ENCODE measurements at places on chromosomes 7 and 10.

GRCh38 chr7:118801366-118801765, 576.9 kb downstream of the ANKRD7 start:
- DNase-seq, result no peak

DNA sequence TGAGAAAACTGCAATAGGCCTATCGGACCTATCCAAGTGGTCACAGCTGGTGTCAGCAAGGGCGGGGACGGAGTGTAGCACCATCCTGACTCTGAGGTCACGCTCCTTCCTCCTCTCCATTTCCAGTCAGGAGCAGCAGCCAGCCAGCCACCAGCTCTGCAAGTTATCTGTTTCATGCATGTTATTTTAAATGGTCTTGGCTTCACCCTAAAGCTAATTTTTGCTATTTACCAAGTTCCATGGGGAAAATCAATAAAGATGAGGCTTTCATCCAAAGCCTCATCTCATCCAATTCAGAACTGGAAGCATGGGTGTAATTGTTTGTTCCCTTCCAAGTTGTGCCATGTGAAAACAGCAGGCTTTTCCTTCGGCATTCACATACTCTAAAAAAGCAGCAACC, 49.3 kb downstream of the ICA1 start:
- DNase-seq, result no peak

GRCh38 chr7:157981778-157982177, 605.8 kb downstream of the PTPRN2 start:
- no peak for DNase-seq

DNA sequence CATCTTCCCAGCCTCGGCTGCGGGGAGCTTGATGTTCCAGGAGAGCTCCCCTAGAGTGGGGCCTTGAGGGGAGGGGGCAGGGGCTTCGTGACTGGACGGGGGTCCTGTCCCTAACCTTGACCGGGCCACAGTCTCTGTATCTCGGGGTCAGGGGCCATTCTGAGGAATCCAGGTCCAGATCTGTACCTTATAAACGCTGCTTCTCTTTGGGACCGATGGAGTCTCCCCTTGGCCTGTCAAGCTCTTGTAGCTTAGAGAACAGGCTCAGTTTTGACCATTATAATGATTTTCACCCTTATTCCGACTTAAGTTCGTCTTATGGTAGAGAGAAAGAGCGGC, 831 bp downstream of the ZKSCAN5 start:
- no peak for DNase-seq

DNA sequence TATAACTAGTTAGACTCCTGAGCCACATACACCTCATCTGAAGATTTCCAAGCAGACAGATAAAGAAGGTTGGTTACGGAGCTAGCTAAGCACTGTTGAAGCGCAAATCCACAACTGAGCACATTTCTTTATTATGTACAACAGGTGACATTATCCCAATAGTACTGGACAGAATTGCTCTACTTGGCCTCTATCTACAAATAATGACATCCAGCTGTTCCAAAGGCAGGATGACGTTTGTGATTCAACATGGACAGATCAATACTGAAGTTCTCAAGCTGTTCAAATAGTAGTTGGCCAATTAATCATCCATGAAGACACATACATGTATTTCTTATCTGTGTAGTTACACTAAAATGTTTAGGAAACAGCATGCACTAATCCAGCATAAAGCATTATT, 101.0 kb downstream of the UBE2H start:
- no peak for DNase-seq

- no peak for DNase-seq
These were observed 19.9 kb upstream of the ZMIZ1 start for GRCh38 chr10:79048639-79049550.

- DNase-seq, result no peak
These were observed 43.9 kb downstream of the APBB1IP start for GRCh38 chr10:26481914-26482550.

- DNase-seq, result no peak
These were observed 11.4 kb upstream of the NEUROG3 start for GRCh38 chr10:69584624-69585023.

DNA sequence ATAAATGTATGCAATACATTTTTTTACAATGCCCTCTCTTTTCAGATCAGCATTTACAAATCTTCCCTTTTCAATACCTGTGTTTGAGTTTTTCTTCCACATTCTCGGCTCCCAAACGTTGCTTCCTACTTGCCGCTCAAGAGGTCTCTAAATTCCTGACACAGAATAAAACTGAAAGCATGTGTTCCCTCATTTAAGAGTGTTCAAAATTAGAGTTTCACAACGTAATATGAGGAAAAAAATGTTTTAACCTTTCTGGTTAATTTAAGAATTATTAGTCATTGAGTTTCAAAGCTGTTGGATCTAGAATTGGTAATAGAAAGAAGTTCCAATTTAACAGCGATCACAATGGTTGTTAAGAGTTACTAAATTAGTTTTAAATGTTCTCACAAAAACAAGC, 100.4 kb downstream of the ARID5B start:
- no peak for DNase-seq

DNA sequence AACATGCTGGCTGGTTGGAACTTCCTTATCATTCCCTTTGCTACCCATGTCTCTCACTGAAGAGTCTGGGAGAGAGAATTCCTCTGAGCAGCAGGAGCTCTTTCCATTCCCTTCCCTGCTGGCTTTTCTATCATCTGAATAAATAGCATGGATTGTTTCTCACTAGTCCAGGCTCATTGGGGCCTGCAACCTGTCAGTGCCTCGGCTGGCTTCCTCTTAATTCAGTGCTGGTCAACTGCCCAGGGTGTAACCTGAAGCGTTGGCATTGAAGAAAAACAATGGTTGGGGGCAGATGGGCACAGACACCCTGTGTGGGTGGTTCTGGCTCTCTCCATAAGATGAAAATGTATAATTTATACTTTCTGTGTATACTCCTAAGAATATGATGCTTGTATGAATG, 155.6 kb downstream of the ANLN start:
- DNase-seq, result no peak

- peak; percentile 29 for DNase-seq
These were observed 294.7 kb upstream of the PITRM1 start for GRCh38 chr10:3467052-3467951.

GRCh38 chr10:30688456-30688855, 58.9 kb upstream of the LYZL2 start:
- DNase-seq, result no peak

- DNase-seq, result no peak
These were observed 207.3 kb upstream of the ADO start for GRCh38 chr10:62597226-62597625.

DNA sequence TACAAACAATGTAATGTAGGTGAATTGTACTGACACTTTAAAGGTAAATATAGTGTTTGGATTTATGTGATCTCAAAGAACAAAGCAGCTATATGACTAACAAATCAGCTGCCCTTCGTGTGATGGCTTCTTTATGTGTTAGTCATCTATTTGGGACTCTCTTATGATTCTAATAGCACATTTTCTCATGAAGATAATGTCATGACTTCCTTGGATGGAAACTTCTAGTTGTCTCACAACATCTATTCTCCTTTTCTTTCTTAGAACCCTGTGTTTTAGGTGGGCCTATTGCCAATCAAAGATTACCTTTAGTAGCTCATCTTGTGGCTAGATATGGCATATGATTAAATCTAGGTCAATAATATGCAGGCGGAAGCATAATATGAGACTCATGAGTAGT, 45.0 kb downstream of the TMEM106B start:
- no peak for DNase-seq

GRCh38 chr7:86598311-86598710, 45.4 kb upstream of the GRM3 start:
- DNase-seq, result no peak

DNA sequence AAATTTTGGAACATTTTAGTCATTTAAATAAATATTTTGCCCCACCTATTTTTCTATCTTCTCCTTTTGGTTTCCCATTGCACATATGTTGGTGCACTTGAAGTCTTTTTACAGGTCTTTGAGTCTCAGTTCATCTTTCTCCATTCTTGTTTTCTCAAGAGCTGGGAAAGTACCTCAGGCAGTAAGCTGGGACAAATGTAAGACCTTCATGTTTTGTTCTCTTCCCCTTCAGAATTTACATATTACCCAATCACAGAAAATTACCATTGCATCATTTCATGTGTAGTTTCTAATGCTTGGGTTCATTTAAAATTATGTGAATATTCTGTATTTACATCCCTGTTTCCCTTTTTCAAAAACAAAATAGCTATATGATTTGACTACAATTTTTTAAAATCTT, 1150.0 kb upstream of the POT1 start:
- DNase-seq, result no peak

GRCh38 chr7:17405786-17406185, 107.3 kb downstream of the AHR start:
- no peak for DNase-seq

DNA sequence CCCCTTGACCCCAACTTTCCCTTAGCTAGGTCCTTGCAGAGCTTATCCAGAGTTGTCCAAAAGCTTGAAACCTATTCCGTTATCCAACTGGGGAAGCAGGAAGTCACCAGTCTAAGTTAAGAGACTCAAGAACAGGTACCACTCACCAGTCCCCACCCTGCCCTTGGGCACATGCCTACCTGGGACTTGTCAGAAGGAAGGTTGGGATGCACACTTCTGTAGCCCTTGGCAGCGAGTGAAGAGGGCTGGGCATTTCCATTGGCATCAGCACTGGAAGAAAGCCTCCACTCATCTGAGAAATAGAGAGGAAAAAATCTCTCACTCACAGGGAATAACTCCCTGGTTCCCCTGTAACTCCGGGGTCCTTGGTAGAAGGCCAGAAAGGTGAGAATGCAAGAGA, 131.0 kb upstream of the PDLIM1 start:
- DNase-seq, result no peak

DNA sequence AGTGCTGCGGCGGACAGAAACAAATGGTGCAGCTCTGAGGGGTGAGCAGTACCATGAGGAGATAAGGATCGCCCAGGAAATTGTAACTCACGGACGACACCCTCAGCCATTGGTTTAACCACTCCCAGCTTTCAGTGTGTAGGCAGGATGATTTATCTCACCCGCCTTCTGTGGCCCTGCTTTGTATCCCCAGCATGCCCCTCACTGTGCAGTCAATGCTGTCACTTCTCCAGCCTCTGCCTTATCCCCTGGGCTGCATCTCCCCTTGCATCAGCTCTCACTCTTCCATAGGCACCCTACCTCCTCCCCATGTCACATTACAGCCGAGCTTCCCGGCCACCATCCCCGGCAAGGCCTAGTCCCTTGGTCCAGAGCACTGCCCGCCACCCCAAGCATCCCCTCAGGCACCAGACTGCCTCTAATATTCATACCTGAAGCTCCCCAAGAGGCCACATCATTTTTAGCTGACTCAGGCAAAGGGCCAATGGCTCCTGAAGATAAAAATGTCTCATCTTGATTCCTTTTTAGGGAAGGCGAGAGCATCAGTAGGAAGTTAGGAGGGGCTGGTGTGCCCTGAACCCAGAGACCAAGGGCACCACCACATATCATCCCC, 77.1 kb downstream of the CARD11 start:
- peak; percentile 2 for DNase-seq

GRCh38 chr10:17368708-17369272, 85.6 kb downstream of the ST8SIA6 start:
- no peak for DNase-seq

- no peak for DNase-seq
These were observed 761.8 kb upstream of the MBL2 start for GRCh38 chr10:53534428-53534827.

- no peak for DNase-seq
These were observed 131.9 kb downstream of the SRPK2 start for GRCh38 chr7:105256761-105257231.

GRCh38 chr7:32489788-32490126, 423 bp downstream of the LSM5 start:
- DNase-seq, result no peak

DNA sequence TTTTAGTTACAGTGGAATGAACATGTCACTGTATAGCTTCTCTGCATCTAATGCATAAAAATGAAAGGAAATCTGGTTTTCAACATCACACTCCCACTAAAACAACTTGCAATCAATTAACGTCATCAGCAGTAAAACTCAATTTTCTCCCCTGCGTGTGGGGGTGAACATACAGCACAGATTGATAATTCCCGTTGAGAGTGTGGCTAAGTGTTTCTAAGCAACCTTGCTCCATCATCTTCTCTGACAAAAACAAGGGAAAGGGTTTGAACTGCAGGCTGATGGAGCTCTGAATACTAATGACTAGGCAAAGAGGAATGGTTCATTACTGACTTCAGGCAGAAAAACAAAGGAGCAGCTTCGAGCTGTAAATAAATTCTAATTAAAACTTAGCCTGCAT, 238.3 kb downstream of the PARD3 start:
- DNase-seq, result no peak

DNA sequence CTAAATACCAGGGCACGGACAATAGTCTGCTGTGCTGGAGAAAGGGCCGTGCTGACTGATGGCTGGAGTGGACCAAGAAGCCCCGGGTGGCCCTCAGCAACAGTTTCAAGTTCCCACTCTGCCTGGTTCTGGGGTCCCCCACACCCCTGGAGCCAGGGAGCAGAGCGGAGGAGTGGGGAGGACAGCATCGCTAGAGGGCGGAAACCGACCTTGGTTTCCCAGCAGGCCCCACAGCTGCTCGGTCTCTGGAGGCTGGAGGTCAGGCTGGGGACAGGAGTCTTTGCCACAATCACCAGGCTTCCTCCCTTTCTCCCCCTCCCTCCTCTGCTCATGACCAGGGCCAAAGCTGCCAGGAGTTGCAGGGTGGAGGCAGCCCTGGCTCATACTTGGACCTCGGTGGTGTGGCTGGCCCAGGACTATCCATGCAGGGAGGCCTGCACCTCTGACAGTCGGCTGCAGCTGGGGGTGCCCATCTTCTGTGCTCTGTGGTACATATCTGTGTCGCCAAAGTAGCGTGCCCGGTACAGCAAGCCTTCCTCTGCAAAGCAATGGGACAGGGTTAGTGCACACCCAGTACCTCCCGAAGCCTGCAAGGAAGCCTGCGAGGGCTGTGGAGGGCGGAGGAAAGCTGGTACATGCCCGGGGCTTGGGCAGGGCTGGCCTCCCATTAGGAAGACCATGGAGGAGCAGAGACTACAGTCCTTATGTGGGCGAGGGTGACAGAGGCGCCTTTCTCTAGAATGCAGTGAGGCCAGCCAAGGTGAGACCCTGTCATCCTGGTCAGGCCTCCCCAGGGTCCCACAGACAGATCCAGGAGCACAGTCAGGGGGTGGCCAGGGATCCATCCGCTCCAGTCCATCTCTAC, 19.1 kb downstream of the DNAJB12 start:
- peak; percentile 61 for DNase-seq

DNA sequence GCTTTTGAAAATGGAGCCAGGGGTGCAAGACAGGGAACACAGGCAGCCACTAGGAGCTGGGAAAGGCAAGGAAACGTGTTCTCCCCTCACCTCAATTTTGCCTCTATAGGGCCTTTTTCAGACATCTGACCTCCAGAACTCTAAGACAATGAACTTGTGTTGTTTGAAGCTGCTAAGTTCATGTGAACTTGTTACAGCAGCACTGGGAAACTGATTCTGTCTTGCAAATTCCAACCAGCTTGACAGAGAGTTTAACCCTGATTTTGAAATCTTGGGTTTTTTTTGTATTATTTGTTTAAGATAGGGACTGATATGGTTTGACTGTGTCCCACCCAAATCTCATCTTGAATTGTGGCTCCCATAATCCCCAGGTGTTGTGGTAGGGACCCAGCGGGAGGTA, 852.9 kb downstream of the LRMDA start:
- DNase-seq, result no peak

- DNase-seq, result no peak
These were observed 138.0 kb upstream of the PCGF5 start for GRCh38 chr10:91082447-91082846.
